Stimulated activated CD8-positive, alpha-beta memory T cell treated with anti-CD3 and anti-CD28 coated beads, Interleukin-4, amount 100 ng/mL, for 1 hour (primary cell): ENCODE measurements at places on chromosomes 2 and 18.

DNA sequence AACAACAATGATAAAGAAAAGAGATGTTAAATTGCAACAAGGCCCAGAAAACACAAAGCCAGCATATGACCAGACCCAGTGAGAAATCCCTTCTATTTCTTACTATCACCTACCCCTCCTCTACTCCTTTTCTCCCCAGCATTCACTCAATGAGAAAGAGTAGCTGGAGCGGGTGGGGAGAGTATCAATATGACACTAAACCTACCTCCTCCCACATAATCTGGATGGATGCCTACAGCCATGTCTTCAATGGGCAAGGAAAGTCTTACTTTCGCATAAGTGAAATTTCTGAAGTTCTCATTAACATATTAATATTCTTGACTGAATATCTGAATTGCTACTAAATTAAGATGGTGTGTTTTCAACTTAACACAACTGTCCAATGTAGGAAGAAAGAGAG, 78.2 kb downstream of the AFF3 start:
- DNase-seq: no peak

GRCh38 chr18:24924066-24924716, 427.8 kb downstream of the ZNF521 start:
- no peak for DNase-seq

GRCh38 chr2:157492189-157492773, 48.4 kb upstream of the CYTIP start:
- DNase-seq: peak; percentile 34

GRCh38 chr18:3219241-3219630, 532 bp downstream of the MYOM1 start:
- DNase-seq: no peak

GRCh38 chr18:45590036-45590886, 25.0 kb upstream of the SLC14A2 start:
- no peak for DNase-seq

DNA sequence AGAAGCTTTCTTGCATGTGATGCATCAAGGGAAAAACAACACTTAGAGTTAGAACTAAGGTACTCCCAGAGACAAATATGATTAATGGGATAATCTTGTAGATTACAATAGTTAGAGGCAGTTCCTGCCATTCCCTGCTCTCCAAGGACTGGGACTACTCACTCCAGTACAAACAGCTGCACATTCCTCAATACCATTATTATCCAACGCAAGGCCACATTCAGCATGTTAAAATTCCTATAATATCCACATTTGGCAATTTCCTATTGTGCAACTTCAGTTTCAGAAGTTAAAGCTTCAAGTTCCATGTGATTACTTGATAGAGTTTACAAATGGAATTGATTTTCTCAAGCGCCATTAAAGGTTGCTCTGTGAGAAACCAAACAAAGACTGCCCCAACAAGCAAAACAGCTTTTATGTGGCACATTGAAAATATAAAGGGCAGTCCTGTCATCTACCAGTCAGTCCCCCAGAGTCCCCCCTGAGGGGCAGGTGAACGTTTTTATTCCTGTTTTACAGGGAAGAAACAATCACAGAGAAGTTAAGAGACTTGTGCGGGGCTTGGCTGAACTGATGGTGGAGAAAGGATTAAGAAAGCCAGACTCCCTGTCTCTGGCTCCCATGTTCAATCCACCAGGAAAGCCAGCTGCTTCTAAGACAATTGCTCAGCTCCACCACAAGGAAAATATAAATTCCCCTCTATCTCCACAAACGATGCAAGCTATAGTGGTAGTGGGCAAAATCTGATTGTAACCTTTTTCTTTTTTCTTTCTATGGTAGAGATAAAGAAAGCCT, 72.6 kb downstream of the TXNL1 start:
- DNase-seq: no peak

- DNase-seq: no peak
Measured at GRCh38 chr18:77056344-77057005, 76.1 kb downstream of the MBP start.

- DNase-seq: no peak
Measured at GRCh38 chr2:233039846-233040530, 7.5 kb downstream of the NEU2 start.

- no peak for DNase-seq
Measured at GRCh38 chr18:51077217-51077616, 47.2 kb downstream of the SMAD4 start.

DNA sequence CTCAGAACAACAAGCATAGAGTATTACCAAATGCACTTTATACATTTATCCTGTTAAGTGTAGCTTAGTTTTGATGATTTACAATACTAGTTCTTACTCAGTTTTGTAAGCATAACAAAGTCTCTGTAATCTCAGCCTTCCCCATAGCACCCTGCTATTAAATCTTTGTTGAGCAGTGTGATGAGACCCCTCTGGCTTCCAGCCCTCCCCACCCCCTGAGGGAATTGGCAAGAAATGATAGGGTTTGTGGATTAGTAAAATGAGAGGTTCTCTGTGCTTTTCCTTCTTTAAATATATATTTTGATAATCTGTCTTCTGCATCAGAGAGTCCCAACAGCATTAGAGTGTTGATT, 37.2 kb downstream of the ZNF521 start:
- DNase-seq: no peak

DNA sequence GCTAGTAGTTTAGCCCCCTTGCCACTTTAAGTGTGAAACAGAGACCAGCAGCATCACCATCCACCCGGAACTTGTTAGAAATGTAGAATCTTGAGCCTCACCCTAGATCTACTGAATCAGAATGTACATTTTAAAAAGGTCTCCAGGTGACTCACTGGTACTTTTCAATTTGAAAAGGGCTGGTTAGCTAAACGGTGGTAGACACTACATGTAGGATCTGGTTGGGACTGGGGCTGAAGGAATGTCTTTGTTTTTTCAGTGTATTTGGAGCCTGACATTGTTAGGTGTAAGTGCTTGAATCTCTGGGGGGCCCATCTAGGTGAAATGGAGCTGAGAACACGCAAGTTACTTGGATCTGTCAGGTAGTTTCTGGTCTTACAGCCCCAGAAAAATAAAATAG, 44.0 kb upstream of the XPO1 start:
- no peak for DNase-seq

GRCh38 chr2:74742471-74742870, 88.4 kb downstream of the SEMA4F start:
- no peak for DNase-seq

DNA sequence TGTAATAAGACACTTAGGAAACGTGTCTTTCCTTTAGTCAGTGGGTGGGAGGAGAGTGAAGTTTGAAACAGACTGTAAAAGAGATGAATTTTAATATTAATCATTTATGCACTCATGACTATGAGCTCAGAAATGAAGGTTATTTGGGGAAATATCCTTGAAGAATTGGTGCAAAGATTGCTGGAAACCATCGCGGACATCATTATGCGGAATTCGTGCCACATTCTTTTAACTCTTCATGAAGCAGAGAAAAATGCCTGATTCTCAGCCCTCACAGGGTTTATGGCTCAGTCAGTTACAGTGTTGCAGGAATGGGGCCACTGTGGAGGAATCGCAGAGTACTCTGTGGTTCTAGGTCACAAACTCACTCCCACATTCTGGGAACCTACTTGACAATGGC, 109.7 kb downstream of the RGPD3 start:
- no peak for DNase-seq

GRCh38 chr2:223649554-223650533, 47.7 kb upstream of the SCG2 start:
- DNase-seq: no peak

GRCh38 chr2:181188605-181189004, 208.2 kb downstream of the UBE2E3 start:
- no peak for DNase-seq

DNA sequence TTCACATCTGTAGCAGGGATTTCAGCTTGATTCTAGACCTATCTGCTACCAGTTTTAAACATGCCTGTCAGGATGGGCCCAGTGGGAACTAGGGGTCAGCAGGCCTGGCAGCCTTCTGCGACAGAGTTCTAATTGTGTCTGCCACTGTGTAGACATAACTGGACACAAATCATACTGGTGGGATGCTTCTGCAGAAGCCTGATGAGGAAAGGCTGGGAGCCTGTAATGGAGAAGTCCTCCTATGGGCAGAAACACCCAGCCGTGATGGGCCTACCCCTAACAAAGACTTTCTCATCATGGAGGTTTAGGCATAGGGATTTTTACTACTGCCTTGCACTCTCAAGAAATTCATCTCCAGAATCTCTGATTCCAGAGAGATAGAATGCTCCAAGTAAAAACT, 166.9 kb downstream of the PDE11A start:
- DNase-seq: no peak

GRCh38 chr2:73269686-73270465, 14.4 kb downstream of the FBXO41 start:
- no peak for DNase-seq

- no peak for DNase-seq
Measured at GRCh38 chr2:113157118-113157896, 16.5 kb upstream of the PSD4 start.
